ENCODE measurements at places on chromosomes 5 and 9. TPM values are rescaled to one million over a fixed set of nuclear protein-coding genes. Genes with fewer than 3 reads are reported as not detected.

The SHB gene
- 18.7 TPM for total RNA-seq

The MTAP gene
- 29.5 TPM for total RNA-seq

The C9 gene
- total RNA-seq, result 1.8 TPM

The DMRT3 gene
- 0.33 TPM for total RNA-seq

The PKD2L2 gene
- not detected for total RNA-seq

The PCDHB13 gene
- 4.8 TPM for total RNA-seq

The SPINK4 gene
- not detected for total RNA-seq

The PCDHB5 gene
- 6.4 TPM for total RNA-seq

The ENDOG gene
- 25.6 TPM for total RNA-seq

DNA sequence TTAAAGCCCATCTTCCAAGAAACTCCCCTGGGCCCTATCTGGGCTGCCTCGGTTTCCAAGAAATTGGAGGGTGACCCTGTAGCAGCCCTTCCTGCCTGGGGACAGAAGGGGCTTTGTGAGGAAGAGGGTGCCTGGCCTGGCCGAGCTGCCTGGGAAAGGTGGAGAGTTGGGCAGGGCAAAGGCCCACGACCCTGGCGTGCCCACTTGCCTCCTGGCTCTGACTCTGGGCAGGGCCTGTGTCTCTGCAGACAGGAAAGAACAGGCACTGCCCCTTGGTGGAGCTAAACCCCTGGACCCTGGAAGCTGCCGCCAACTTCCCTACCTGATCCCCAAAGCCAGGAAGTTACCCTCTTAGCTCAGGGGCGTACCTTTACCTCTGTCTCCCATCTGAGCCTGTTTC is 149.3 kb downstream of the RGS3 start:
- H3K4me3 ChIP-seq, result no peak overlapping the region
- no peak for DNase-seq
- H3K27me3 ChIP-seq, result no peaks in the 10 kb centered on the region
- H3K36me3 ChIP-seq, result no peaks in the 10 kb centered on the region
- H3K27ac ChIP-seq, result peak overlapping the region; percentile 9

DNA sequence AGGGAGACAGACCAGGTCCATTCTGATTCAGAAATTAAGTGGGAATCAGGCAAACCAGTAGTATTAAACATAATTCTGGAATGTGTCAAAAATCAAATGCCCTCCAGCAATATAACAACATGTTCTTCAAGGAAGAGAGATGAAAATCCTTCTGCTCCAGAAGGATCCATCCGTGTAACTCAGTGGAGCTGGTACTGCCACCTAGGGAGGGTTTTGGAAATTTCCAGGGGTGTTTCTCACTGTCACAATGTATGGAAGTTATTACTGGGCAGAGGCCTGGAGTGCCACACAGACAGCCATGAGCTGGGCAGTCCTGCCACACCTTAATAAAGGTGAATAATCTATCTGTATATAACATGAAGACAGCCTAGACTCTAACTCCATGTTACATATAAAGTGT is 87.5 kb downstream of the TTLL11 start:
- no peaks in the 10 kb centered on the region for H3K27me3 ChIP-seq
- no peak for DNase-seq
- H3K4me1 ChIP-seq, result no peaks in the 10 kb centered on the region
- no peak overlapping the region for H3K27ac ChIP-seq

DNA sequence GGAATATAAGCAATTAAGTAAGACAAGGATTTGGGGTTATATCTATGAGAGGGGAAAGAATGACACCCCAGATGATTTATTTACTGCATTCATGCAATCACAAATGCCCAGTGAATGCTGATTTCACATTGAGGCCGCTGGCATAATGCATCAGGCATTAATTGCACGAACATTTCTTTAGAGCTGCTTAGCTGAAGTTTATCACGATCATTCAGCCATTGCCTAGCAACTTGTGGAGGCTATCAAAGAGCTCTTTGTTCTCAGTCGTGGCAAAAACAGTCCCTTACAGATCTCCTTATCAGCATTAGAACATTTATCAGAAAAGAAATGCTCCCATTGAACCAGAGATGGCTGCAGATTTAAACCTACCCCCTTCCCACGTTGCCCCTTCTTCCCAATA is 88.7 kb upstream of the PRRC1 start:
- no peak for DNase-seq
- H3K36me3 ChIP-seq, result no peaks in the 10 kb centered on the region
- no peak overlapping the region for H3K27ac ChIP-seq
- no peaks in the 10 kb centered on the region for H3K27me3 ChIP-seq
- H3K4me1 ChIP-seq, result no peaks in the 10 kb centered on the region

DNA sequence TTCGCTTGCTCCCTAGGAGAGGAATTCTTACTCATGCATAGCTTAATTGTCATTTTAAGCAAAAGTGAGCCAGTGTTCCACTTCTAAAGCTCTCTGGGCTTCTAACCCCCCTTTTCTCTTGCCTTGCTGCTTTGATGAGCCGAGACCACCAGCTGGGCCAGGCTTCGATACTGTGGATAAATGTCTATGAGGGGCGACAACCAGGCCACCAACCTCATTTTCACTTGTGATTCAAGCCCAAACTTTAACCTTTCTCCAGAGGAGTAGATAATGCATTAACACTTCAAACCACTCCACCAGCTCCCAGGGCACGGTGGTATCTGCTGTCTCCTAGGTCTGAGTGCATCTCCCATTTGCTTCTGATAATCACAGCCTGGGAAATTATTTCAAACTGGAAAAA is 205.6 kb downstream of the PSAT1 start:
- H3K27ac ChIP-seq, result no peak overlapping the region
- H3K4me1 ChIP-seq, result no peaks in the 10 kb centered on the region
- no peaks in the 10 kb centered on the region for H3K27me3 ChIP-seq
- H3K4me3 ChIP-seq, result no peak overlapping the region
- no peak for DNase-seq

DNA sequence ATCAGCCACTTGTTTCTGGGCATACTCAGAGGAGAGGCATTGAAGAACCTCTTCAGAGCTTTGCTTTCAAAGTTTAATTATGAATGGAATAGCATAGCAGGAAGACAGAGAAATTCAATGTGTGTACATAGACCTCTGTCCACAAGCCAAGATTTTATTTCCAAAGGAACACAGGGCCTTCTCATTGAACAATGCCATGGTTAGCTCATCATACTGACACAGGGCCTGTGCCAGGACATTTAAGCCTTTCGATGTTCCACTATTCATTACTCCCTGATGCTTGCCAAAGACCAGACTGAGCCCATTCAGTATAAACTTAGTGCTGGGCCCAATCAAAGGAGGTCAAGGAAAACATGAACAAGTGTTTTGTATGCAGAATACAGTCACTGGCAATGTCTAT is 280.8 kb downstream of the FBXL17 start:
- no peak overlapping the region for H3K4me3 ChIP-seq
- H3K4me1 ChIP-seq, result no peaks in the 10 kb centered on the region
- no peak overlapping the region for H3K27ac ChIP-seq
- H3K36me3 ChIP-seq, result no peaks in the 10 kb centered on the region

- no peaks in the 10 kb centered on the region for H3K36me3 ChIP-seq
- no peaks in the 10 kb centered on the region for H3K27me3 ChIP-seq
- no peak overlapping the region for H3K27ac ChIP-seq
- H3K4me3 ChIP-seq, result no peak overlapping the region
- H3K4me1 ChIP-seq, result no peaks in the 10 kb centered on the region
- no peak for DNase-seq
Measured at GRCh38 chr9:19193029-19193324, 37.5 kb upstream of the DENND4C start.

- H3K4me1 ChIP-seq, result no peaks in the 10 kb centered on the region
- H3K36me3 ChIP-seq, result no peaks in the 10 kb centered on the region
- H3K27ac ChIP-seq, result no peak overlapping the region
- no peaks in the 10 kb centered on the region for H3K27me3 ChIP-seq
- H3K4me3 ChIP-seq, result no peak overlapping the region
Measured at GRCh38 chr5:983238-983524, 25.4 kb upstream of the NKD2 start.

DNA sequence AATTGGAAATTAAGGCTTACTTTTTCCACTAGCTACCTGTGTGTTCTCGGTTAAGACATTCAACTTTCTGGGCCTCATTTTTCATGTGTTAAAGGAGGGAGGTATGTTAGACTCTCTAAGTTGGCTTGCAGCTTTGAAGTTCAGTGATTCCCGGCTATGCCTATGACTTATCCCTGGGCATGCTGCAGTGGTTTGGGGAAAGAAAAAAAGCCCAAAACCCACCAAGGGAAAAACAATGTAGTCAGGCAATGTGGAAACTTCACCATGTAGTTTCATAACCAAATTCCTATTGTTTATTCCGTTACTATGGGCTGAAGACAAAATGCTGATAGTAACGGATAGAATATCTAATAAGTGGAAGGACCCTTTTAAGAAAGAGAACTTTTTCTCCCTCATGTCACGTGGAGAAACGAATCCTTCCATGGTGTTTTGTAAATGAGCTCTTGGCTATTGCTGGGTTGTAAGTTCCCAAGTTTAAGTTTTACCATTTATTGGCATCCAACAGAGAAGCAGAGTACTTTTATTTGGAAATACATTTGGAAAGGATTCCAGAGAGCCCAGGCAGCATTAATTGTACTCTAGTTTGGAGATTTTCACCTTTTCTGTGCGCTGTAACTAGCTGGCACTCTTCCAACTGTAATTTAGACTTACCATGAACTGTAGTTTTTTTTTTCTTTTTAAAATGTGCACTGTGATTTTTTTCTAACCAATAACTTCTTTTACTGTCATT is 84.9 kb upstream of the MPDZ start:
- no peak for DNase-seq
- H3K4me1 ChIP-seq, result no peaks in the 10 kb centered on the region
- no peaks in the 10 kb centered on the region for H3K36me3 ChIP-seq
- H3K4me3 ChIP-seq, result no peak overlapping the region
- H3K27me3 ChIP-seq, result no peaks in the 10 kb centered on the region
- H3K27ac ChIP-seq, result no peak overlapping the region

DNA sequence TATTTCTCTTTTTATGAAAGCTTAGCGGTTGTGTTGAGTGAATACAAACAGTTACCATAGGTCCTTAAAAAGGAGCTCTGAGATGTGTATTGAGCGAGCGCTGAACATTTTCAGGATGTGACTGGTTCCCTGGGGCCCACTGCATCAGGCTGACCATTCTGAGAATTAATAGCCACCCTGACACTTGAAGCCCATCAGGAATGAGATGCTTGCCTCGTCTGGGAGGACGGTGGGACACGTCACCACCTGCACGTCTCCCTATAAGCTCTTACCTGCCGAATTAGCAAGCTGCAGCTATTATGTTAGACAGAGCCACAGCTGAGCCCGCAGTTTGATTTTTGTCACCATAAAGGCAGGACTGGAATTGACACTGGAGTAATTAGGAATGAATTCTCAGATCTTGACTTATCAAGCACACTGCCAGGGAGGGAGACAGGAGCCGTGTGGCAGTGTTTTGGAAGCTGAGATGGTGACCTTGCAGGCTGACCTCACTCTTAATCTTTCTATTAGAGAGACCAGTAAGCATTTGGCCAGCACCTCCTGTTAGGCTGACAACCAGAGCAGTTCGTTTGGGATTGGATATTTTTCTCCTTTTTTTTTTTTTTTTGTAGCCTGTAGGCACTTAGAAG is 373.1 kb upstream of the WWC1 start:
- H3K27ac ChIP-seq, result no peak overlapping the region
- no peaks in the 10 kb centered on the region for H3K4me1 ChIP-seq
- no peaks in the 10 kb centered on the region for H3K36me3 ChIP-seq
- no peak overlapping the region for H3K4me3 ChIP-seq

DNA sequence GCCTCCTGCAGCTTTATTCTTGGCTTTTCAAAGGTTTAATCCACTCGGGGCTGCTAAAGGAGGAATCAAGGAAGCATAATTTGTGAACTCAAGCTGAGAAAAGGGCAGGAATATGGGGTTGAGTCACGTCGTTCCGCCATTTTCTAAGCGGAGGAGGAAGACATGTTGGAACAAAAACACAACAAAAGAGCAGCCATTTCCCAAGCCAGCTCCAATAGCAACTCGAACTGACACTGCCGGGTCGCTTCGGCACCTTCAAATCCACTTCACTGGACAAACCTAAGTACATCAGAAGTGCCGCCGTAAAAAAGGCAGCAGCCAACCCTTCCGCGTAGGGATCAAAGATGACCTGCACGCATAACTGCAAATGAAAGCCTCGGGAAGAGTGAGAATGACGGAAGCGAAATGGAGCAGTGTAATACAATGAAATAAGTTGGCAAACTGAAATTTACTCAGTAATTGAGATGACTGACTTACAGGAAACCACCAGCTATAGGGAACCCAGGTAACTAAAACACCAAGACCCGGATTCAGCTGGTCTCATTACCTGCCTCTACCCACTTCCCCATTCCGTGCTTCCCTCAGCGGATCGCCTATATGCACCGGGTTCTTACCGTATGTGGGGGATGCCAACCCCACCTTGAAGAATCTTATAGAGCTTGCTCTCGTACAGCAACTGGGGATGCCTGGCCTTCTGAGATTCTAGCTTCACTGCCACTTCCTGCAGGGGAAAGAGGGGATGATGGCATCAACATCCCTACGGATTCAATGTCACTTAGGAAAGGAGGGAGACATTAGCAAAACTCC is 1.6 kb downstream of the CSNK1A1 start:
- H3K4me1 ChIP-seq, result no peaks in the 10 kb centered on the region
- peak overlapping the region; percentile 87 for H3K4me3 ChIP-seq
- H3K27me3 ChIP-seq, result no peaks in the 10 kb centered on the region
- H3K27ac ChIP-seq, result peak overlapping the region; percentile 97

DNA sequence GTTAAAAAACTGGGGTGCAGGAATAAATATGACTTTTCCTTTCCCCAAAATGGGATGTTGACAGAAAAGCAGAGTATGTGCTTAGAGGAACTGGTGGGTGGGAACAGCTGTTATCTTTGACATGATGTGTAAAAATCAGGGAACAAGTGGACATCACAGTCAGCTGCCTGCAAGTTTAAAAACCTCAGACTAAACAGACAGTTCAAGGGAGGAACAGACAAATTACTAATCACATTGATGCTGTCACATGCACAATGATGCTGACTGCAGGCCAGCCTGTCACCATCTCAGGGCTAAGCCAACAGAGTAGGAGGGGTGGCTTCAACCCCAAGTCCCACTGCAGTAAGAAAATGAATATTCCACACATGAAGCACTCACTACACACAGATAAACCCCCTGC is 38.2 kb upstream of the UBAP2 start:
- H3K36me3 ChIP-seq, result no peaks in the 10 kb centered on the region
- no peak overlapping the region for H3K4me3 ChIP-seq
- H3K27me3 ChIP-seq, result no peaks in the 10 kb centered on the region
- H3K27ac ChIP-seq, result peak overlapping the region; percentile 72
- H3K4me1 ChIP-seq, result no peaks in the 10 kb centered on the region
- no peak for DNase-seq

DNA sequence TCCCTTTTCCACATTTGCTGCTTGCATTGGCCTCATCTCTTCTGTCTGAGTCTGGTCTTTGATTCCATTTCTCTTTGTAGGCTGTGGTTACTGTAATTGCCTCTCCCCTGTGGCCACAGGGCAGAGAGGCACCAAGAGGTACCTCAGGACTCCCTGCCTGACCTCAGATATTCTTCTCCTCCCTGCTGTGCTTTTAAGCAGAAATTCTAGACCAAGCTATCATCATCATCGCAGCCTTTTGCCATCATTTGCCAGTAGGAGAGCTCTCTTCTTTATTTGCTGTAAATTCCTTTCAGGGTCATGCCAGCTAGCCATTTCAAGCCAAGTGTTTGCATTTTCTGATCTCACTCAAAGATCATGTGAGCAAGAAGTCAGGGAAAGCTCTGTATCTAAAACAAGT is 369.6 kb downstream of the ICE1 start:
- no peaks in the 10 kb centered on the region for H3K27me3 ChIP-seq
- H3K36me3 ChIP-seq, result no peaks in the 10 kb centered on the region
- no peak for DNase-seq
- no peak overlapping the region for H3K27ac ChIP-seq

- H3K4me1 ChIP-seq, result no peaks in the 10 kb centered on the region
- no peaks in the 10 kb centered on the region for H3K27me3 ChIP-seq
- no peak for DNase-seq
- no peak overlapping the region for H3K4me3 ChIP-seq
- no peak overlapping the region for H3K27ac ChIP-seq
Measured at GRCh38 chr9:117354997-117355396, 59.9 kb downstream of the ASTN2 start.

Measured in breast epithelium (tissue), 4 donors.